Activated T-helper 1 cell treated with anti-CD3 and anti-CD28 coated beads, Interleukin-12 subunit alpha, Interleukin-12 subunit beta, Interleukin-2, Interleukin-4 antibody, amounts not matched to agents 30 ng/mL and 10 ng/mL and 1 ng/mL, durations not matched to agents 14 hours and 24 hours and 36 hours (primary cell): ENCODE measurements at places on chromosomes 2 and 18.

DNA sequence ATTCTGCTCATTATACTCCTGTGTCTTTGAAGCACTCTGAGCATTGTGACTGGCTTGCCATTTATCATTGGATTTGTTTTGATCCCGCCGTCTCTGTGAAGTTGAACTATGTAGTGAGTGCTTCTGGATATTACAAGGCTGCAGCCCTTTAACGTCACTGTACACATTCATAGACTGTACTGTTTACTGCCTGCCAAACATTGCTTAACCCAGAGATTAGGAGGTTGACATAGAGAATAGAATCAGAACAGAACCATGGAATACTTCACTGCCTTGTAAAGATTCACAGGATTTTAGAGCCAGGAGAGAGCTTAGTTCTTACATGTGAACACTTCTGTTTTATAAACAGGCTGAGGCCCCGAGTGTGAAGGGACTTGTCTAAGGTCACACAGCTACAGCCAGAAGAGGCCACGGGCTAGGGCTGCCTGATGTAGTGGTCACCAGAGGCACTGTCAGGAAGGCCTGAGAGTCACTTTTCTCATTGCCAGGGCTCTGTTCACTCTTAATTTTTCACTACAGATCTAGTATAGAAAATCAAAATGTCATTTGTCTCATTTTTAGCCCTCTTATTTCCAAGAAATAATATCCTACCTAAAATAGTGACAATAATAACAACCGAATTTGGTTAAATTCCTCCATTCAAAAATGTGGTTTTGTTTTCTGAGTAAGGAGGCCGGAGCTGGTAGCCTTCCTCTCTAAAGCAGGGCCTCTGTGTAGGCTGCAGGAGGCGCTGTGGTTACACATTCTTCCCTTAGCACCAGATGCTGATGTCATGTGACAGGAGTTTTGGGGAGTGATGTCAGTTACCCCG, 87.9 kb downstream of the UGGT1 start:
- DNase-seq: peak; percentile 19

GRCh38 chr2:120218181-120218580, 5.0 kb downstream of the TMEM185B start:
- no peak for DNase-seq

GRCh38 chr2:113148606-113149552, 21.5 kb downstream of the IL1RN start:
- no peak for DNase-seq

DNA sequence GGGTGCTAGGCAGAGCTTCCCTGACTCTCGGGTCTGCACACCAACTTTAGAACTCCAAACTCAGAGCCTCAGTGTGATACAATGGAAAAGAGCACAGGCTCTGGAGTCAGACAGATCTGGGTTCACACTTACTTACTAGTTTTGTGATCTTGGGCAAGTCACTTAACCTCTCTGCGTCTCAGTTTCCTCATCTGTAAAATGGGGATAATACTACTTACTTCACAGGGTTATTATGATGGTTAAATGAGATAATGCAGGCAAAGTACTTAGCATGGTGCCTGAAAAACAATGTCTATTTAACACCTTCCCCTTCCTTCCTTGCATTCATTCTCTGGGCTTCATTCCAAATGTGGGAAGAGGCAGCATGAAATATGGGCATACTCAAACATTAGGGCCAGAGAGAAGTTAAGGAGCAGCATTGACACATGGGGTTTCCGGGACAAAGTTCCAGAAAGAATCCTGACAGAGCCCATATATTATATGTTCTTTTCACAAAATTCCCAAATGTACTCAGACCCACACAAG, 13.3 kb downstream of the DNAJC27 start:
- DNase-seq: no peak

DNA sequence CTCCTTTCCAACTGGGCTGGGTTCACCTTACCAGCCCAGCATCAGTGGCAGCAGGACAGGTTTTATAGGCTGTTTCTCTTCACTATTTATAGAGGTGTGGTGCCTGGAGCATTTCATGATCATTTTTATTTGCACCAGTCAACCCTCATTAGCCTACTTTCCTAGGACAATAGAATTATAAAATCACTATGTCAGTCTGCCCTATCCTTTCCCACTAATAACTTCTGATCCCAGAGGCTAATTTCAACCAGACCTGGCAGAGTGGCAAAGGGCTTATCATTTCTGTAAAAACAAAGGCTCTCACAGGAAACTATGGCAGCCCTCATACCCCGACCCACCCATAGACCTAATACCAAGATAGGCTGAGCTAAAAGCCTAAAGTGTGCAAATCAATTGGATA, 243.5 kb upstream of the TMEFF2 start:
- DNase-seq: no peak

- no peak for DNase-seq
Measured at GRCh38 chr2:108491848-108492247, 42.4 kb upstream of the LIMS1 start.

GRCh38 chr18:45024357-45025088, 343.8 kb downstream of the SETBP1 start:
- DNase-seq: no peak

- DNase-seq: no peak
Measured at GRCh38 chr2:62934517-62934916, 116.1 kb upstream of the OTX1 start.

DNA sequence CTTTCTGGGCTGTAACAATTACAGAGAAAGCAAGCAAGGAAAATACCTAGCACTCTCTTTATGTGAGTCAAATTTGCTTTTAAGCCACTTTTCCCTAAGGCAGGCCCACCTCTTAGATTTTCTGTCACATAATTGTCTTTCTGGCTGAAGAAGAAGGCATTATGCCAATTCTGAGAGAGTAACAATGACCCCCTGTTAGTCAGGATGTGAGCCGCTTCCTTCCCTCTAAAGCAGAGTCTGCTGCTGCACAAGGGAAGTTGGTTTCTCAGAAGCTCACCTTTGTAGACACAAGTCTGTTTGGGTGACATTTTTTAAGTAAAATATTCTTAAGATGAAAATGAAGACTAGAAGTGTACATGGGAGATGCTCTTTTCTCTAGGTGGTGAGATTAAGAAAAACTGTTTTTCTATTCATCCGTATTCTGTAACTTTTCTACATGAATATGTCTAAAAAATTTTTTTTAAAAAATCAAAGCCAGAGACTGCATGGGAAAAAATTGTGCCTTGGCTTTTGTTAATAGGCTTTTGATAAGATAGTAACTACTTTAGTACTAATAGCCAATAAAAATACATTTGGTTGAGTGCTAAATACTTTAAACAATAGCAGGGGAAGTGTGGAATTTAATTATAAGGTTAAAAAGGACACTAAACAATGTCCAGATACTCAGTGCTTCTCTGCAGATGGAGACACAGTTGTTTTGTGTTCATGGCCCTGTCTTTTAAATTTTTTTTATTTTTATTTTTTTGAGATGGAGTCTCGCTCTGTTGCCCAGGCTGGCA, 33.4 kb upstream of the VPS54 start:
- DNase-seq: no peak

DNA sequence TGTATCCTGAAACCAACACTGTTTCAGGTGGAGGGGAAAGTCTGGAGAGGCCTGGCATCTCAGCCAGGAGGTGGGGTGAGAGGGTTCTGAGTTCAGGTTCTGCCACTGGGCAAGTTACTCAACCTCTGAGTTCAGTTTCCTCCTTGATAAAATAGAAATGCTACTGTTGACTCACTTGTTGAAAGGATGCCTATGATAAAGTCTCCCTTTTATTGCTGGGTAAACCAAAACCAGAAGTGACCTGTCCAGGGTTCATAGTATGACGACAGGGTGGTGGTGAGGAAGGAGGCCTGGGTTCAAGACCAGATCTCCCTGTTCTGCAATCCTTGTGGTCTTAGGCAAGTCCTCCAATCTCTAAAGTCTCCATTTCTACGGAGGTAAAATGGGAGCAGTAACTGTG, 232.7 kb downstream of the PRKCE start:
- no peak for DNase-seq

DNA sequence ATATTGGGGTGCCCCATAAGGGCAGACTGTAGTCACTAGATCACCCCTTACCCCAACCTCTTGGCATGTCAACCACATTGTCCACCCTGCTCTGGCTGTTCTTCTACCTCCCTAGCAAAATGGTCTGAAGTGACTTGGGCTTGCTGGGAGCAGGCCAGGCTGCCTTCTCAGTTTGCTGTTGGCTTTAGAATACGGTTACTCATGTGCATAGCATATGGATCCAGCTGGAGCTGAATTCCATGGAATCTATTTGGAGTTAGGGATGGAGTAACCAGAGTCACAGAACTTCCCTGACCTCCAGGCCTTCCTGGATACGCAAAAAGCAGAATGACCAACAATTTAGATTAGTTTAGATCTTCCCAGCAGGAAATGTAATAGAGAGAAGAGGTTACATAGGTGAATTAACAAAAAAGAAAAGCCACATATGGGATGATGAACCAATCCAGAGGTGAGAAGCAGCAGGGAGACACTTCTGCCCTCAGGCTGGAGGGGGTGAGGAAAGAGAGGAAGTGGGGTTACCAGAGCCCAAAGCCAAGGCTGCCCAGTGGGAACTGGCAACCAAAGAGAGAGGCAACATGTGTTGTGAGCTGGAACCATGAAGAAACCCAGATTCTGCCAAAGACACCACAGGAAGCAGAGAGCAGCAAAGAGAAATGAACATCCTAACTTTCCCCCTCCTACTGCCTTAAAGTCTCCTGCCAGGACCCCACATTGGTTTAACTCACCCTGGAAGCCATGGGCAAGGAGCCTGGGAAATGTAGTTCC, 26.1 kb downstream of the PKDCC start:
- DNase-seq: no peak

GRCh38 chr2:60840880-60841279, 40.5 kb upstream of the REL start:
- DNase-seq: no peak

GRCh38 chr2:25941042-25941441, 41.3 kb downstream of the KIF3C start:
- DNase-seq: no peak

DNA sequence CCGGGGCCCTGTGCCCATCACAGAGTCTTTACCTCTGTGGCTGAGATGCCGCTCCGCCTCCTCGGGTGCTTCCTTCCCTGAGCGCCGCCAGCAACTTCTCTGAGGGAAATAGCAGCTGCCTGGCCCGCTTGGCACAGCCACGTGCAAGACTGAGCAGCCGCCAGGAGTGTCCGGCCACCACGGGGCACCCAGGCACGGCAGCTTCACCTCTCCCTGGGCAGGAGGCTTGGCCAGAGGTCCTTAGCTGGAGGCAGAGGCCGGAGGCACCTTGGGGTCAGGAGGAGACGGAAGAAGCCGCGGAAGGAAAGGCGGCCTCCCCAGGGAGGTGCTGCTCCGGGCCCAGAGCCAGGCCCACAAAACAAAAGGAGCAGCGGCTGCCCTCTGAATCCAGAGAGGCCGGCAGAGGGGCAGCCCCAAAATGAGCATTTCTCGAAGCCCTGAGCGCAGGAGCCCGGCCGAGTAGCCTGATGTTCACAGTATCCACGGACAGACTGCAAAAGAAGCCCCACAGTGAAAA, 6.0 kb upstream of the LIMS2 start:
- DNase-seq: no peak

GRCh38 chr2:236568922-236569572, 578 bp upstream of the ACKR3 start:
- DNase-seq: no peak

GRCh38 chr2:164102366-164102765, 366.6 kb upstream of the FIGN start:
- no peak for DNase-seq

- DNase-seq: no peak
Measured at GRCh38 chr2:144937910-144938709, 418.2 kb upstream of the ZEB2 start.

DNA sequence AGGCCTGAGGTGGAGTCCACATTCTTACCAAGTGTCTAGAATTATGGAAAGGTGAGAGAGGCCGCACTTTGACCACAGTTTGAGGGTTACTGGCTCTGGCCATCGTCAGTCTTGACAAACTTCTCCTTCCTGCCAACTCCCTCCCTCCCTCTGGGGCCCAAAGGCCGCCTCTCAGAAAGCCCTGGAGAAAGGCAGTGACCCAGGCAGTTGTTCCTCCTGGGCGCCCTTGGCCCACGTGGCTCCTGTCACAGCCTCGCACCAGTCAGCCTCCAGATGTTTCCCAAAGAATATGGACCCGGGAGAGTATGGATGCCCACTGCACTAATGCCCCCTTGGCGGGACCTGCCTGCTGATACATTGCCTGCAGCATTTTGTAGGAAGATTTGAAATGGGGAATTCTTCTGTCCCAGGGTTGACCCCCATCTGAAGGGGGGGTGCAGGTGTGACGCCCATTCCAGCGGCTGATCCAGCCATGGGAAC, 61.7 kb downstream of the ASB1 start:
- no peak for DNase-seq

DNA sequence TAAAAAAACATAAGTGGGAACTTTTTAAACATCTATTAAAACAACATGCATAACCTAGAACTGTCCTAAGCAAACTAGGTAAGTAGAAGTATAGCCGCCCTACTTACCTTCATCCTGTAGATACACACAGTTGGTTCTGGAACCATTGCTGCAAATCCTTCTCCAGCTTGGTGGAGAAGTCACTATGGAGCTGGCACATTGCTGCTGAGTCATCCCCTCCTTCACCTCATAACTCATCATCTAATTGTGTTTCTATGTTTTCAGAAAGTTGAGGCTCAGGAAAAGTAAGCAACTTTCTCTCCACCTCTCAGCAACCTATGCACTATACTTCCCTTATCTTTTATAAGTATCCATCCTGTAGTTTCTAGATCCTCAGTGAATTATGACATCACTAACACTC, 269.8 kb upstream of the MMADHC start:
- no peak for DNase-seq

DNA sequence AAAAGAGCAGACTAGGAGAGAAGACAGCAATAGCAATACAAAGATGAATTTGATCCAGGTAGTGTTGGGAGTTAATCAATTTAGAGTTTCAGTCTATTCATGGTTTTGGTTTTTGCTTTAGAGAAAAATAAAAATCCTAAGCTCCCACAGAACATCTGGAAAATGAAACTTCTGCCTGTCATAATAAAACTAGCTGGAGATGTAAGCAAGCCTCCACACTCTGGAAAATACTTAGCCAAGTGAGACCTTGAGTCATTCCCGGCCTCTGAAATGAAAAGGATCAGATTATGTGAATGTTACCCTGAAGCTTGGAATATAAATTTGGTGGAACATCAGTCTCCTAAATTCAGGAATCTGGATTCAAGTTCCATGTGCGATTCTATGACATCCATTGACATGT, 485.6 kb upstream of the SPRED2 start:
- DNase-seq: no peak
